ENCODE measurements at places on chromosomes 4 and X.

GRCh38 chr4:1250921-1251772 lies 2.2 kb upstream of the CTBP1 start:
- DNase-seq, result no peak

DNA sequence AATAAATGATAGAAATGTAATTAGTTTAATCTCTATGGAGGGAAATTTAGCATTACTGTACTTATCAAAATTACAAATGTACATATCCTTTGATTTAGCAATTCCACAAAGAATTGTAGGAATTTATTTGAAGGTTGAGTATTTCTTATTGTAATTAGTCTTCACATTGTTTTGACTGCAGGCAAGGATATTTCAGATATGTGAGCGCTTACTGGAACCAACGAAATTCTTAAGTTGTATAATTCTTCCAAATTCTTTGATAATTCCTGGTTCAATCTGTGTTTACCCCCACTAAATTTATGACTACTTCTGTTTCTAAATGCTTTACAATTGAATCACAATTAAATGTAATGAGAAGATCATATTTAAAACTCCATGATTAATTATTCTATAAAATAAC lies 26.9 kb upstream of the WWC2 start:
- no peak for DNase-seq

DNA sequence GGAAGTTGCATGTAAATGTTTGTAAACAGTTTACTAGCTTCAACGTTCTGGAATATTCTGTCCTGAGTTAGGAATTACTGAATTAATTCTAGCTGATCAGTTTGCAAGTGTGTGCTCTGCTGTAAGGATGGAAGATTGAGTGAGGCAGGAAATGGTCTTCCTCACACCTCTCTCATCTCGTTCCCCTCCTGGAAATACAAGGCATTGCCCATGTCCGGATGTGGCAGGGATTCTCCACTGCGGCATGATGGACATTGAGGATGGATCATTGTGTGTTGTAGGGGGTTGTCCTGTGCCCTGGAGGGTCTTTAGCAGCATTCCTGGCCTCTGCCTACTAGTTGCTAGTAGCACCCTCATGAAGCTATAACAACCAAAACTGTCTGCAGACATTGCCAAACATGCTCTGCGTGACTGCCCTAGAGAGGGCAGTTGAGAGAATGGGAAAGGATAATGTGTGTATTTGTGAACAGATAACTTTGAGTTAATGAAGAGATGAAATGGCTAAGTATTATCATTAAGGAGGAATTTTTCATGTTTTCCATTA lies 12.6 kb downstream of the CA5B start:
- no peak for DNase-seq

- no peak for DNase-seq
Measured at GRCh38 chr4:7679406-7680040, 244.8 kb upstream of the PSAPL1 start.

GRCh38 chrX:2897311-2897689 lies 31.8 kb downstream of the ARSD start:
- no peak for DNase-seq

DNA sequence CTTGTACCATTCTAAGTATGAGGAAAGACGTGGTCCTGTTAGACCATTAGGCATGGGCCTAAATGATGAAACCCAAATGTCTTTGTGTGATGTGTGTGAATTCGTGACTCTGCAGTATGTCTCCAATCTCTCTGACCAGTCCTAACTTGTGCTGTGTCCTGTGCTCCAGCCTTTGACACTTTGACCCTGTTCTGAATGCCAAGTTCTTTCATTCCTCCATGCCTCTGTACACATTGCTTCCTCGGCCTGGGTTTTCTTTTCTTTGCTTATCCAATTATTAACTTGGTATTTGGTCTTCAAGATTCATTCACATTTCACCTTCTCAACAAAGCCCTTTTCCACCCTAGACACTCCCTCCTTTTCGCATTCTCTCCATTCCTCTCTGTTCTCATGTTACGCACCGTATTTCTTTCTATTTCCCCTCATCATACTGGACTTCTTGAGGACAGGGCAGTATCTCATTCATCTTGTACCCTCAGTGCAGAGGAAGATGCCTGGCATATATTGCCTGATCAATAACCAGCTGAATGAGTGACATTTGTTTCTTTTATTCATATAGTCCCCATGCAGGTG lies 138.7 kb downstream of the F11 start:
- no peak for DNase-seq

GRCh38 chr4:17512973-17513665 lies 1.2 kb upstream of the QDPR start:
- no peak for DNase-seq

DNA sequence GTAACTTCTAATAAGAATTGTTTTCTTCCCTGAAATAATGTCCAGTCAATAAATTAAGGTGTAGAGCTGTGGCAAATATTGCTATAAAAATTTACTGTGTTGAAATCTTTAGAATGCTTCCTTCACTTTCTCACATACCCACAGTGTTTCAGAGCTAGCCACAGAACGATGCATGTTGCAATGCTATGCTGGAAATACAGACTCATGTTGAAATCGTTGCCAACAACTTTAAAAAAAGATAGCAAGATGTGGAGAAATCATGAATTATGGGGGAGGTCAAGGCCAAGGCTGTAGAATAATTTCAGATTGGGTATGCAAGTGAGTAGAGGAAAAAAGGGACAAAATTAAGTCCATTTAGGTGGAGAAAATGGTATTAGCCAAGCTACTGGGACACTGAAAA lies 204.8 kb downstream of the VEGFC start:
- no peak for DNase-seq

- DNase-seq, result no peak
Measured at GRCh38 chrX:24528605-24529004, 63.5 kb downstream of the PDK3 start.

GRCh38 chrX:125778261-125778660 lies 387.8 kb downstream of the DCAF12L2 start:
- no peak for DNase-seq

DNA sequence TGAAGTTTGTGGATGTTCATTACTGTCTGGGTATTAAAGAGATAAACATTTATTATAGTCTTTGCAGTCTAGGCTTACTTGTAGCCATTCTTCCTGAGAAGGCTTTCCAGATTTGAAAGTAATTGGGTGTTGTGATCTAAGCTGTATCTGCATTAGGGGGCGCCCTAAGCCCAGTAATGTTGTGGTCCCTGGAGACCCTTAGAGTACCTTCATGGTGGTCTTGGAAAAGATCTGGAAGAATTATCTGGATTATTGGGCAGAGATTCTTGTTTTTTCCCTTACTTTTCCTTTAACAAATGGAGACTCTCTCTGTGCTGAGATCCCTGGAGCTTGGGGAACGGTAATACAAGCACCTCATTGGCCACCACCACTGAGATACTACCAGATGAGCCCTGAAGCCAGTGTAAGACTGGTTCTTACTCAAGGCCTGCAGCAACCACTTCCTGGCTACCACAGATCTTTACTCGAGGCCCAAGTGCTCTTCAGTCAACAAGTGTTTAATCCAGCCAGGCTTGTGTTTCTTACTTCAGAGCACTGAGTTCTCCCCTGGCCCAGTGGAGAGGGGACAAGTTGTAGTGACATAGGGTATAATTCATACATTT lies 63.1 kb downstream of the RTL3 start:
- DNase-seq, result no peak

DNA sequence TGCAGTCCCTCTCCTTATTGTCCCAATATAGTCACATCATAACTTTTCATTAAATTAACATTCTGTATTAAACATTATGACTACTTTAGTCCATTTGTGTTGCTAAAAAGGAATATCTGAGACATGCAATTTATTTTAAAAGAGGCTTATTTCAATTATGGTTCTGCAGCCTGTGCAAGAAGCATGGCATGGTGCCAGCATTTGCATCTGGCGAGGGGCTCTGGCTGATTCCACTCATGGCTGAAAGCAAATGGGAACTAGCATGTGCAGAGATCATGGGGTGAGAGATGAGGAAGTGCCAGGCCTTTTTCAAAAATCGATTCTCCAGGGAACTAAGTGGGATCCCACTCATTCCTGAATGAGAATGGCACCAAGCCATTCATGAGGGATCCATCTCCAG lies 476.3 kb upstream of the RPS6KA3 start:
- DNase-seq, result no peak

GRCh38 chr4:104532677-104533076 lies 38.0 kb upstream of the CXXC4 start:
- DNase-seq, result no peak

- no peak for DNase-seq
Measured at GRCh38 chrX:148938348-148938747, 437.9 kb downstream of the AFF2 start.

- DNase-seq, result no peak
Measured at GRCh38 chr4:15778289-15779241, at the start of gene CD38. Gene CD38, plus strand, starts transcription at chr4:15778328. Its CDS starts 87 bp downstream, at chr4:15778415.

- DNase-seq, result no peak
Measured at GRCh38 chr4:36304138-36304681, 22.8 kb downstream of the DTHD1 start.

DNA sequence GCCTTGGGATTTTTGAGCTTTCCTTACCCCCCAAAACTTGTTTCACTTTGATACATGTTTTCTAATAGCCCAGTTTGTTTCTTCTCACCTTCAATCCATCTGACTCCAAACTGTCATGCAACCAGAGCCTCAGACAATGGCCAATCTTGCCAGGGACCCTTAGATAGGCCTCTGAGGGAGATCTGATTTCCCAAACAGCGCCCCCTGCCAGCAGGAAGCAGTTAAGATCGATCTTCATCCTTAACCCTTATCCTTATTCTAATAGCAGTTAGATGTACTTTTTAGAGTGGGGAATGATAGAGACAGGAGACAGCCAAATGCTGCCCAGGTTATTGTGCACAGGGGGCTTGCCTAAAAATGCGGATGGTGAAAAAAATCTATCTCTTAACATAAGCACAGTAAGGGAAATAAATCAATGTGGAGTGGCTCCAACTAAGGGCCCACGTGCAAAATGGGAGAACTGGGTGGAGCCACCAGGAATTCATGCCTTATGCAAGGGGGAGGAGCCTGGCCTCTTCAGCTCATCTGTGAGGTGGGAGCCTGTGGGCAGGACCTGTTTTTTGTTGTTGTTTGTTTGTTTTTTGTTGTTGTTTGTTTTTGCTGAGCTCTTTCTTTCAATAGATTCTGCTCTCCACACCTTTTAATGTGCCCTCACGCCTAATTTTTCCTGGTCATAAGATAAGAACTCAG lies 833.6 kb upstream of the AGA start:
- DNase-seq, result no peak

DNA sequence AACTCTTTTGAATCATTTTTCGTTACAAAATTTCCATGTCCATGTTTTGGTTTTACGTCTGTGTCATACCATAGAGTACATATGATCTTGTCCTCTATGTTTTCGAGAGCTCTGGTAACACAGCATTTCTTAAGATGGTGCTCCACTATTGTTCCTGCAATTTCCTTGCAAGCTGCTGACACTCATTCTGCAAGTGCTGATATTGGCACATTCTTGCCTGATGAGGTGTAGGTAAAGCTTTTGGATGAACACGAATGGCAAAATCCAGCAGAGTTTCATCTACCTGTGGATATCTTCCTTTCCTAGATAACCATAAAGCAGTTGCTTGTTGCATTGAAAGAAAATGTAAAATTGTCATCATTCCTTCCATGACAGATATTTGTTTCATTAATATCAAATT lies 41.3 kb downstream of the MAGEB17 start:
- no peak for DNase-seq

- no peak for DNase-seq
Measured at GRCh38 chrX:108148524-108148923, 56.9 kb downstream of the ATG4A start.

GRCh38 chr4:13918110-13918509 lies 290.6 kb upstream of the BOD1L1 start:
- DNase-seq, result no peak

DNA sequence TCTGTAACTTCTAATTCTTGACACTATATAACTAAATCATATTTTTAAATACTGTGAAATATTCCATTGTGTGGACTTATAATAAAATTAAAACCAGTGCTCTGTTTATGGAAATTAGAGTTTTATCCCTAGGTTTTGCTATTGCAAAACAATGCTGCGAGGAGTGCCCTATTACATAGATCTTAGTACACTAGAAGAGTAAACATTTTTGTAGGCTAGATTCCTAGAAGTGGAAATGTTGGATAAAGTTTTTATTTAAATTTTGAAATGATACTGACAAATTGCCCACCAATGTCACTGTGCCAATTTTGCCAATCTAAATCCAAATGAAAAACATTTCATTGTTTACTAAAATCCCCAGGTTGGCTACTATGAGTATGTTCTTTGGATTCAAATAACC lies 99.7 kb downstream of the IL1RAPL2 start:
- DNase-seq, result no peak

- no peak for DNase-seq
Measured at GRCh38 chrX:119669424-119670037, 23.4 kb downstream of the SEPTIN6 start.

GRCh38 chr4:83542225-83542624 lies 6.3 kb downstream of the GPAT3 start:
- DNase-seq, result no peak

DNA sequence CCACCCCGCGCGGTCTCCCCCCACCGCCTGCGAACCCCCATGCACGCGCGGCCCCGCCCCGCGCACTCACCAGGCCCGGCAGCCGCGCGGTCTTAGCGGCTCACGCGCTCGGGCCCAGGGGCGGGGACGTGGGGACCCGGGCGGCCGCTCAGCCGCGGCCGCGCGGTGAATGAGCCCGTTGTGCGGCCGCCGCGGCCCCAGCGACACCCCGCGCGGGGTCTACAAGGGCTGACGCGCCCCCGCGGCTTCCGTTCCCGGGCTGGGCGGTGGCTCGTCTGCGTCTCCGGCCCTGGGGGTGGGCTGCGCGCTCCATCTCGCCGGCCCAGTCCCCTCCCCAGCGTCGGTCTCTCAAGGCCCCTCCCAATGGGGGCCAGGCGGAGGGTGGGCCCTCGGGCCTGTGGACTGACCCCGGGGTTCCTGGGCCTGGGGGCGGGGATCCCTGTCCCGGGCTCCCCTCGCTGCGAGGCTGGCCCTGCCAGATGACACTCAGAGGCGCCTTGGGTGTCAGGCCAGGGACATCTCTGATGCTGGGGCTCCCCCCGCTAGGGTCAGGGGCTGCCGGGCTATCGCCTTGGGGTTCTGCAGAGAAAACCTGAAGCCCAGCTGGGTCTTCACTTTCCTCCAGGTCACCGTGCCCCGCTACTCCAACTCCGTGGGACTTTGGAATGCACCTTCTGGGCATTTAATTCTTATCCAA lies 4.3 kb upstream of the SLC26A1 start:
- no peak for DNase-seq

Measured in NCI-H524 treated with DMSO at 0.1 percent for 48 hours (cell line).